ENCODE measurements at places on chromosomes 3 and 15.

DNA sequence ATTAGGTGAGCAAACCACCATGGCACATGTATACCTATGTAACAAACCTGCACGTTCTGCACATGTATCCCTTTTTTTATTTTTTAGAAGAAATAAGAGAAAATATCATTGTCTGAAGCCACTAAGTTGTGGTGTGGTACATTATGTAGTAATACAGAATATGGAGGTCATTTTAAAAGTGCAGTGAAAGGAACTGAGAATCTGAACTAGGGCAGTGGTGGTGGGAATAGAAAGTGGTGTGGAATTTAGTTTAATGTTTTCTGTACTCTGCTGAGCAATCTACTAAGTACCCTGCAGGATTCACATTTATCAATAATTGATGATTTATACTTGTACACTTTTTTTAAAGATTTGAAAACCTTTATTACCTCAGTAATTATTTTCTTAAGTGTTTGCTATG is 283.5 kb downstream of the CHL1 start:
- no peak for DNase-seq

DNA sequence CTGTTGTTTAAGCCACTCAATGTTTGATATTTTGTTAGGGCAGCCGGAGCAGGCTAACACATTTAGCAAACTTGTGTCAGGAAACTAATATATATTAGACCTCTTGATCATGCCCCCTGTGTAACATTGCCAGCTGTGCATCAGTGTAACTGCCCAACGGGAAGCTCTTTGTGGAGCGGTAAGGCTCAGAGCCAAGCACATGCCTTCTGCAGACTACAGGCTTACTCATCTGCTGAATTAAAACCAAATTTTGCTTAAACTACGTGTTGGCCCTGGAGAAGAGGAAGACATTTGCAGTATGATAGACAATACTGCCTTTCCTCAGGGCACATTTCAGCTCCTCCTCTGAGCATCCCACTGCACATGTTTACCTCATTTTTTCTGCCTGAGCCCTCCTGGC is 50.5 kb upstream of the KCNMB2 start:
- DNase-seq, result no peak

DNA sequence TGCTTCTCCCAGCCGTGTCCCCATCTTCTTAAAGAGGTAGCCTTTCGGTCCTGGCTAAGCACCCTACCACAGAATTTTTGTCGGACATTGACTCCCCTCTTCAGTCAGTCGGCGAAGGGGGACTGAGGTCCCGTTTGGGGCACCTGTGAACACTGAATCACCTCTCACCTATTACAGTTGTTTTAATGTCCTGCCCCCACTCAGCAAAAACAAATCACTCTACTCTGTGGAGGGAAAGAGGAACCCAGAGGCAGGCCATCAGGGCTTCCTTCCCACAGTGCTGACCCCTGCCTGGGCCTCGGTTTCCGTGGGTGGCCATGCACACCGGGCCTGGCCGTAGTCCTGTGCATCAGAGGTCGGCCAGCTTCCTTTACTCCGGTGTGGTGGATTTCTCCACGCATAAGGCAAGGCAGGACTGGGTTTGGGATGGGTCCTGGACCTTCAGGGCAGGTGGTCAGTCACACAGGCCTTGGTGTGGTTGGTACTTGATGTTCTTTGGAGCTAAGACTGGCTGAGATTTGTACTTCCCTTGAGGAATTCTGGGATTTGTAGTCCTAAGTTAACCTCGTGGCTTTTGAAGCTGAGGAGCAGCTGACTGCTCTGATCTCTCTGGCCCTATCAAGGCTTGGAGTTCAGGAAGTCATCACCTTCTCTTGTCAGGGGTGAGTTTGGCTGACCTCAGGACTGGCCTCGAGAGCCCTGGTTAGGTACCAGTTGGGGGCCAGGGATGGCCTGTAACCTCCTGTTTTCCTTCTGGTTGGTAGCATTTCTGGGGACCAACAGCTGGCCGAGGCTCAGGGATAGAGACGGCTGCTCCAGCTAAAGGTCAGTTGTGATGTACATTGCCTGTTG is 627 bp upstream of the FAM131A start:
- no peak for DNase-seq

DNA sequence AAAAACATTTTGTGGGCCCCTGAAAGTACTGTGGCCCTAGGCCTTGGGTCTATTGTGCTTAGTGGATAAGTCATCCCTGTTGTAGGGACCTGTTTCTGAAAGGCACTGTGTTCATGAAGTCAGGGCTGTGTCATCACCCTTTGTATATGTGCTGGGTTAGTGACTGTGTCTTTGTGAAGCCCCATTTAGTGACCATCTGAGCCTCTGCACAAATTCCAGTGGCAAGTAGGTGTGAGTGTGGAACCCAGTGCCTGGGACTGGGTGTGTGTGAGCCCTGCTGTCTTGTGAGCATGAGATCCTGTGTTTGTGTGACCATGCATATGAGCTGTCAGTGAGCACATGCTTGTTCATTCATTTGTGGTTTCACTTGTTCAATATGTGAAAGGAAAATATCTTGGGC is 1.2 kb upstream of the HYAL1 start:
- no peak for DNase-seq

GRCh38 chr3:141870091-141870687 is 6.3 kb upstream of the ATP1B3 start:
- DNase-seq, result no peak
